ENCODE measurements at places on chromosomes 12 and 14. TPM values are rescaled to one million over a fixed set of nuclear protein-coding genes. Genes with fewer than 3 reads are reported as not detected.

FAM90A1 gene
- not detected for polyA plus RNA-seq

SLC25A21 gene
- polyA plus RNA-seq, result 0.35 TPM

NAA30 gene
- polyA plus RNA-seq, result 21.3 TPM

CCDC177 gene
- polyA plus RNA-seq, result 3.2 TPM

ACOT4 gene
- 1.1 TPM for polyA plus RNA-seq

OR6C75 gene
- polyA plus RNA-seq, result not detected

CNTN1 gene
- 101 TPM for polyA plus RNA-seq
